HT1080 (cell line): ENCODE measurements at places on chromosomes 1 and 21. TPM values are rescaled to one million over a fixed set of nuclear protein-coding genes. Genes with fewer than 3 reads are reported as not detected.

SLC26A9 gene
- total RNA-seq, result 0.03 and 0.10 TPM in 2 replicates

F5 gene
- total RNA-seq, result not detected in 2 replicates

SAMD11 gene
- 0.37 and 0.50 TPM in 2 replicates for total RNA-seq

CRP gene
- not detected in 2 replicates for total RNA-seq

USP24 gene
- total RNA-seq, result 27.2 and 31.4 TPM in 2 replicates

MAN1C1 gene
- not detected in 2 replicates for total RNA-seq

AMPD1 gene
- not detected in 2 replicates for total RNA-seq

NFYC gene
- total RNA-seq, result 35.8 and 54.1 TPM in 2 replicates

HTR6 gene
- total RNA-seq, result not detected in 2 replicates

TNFAIP8L2 gene
- total RNA-seq, result not detected in 2 replicates

DNA sequence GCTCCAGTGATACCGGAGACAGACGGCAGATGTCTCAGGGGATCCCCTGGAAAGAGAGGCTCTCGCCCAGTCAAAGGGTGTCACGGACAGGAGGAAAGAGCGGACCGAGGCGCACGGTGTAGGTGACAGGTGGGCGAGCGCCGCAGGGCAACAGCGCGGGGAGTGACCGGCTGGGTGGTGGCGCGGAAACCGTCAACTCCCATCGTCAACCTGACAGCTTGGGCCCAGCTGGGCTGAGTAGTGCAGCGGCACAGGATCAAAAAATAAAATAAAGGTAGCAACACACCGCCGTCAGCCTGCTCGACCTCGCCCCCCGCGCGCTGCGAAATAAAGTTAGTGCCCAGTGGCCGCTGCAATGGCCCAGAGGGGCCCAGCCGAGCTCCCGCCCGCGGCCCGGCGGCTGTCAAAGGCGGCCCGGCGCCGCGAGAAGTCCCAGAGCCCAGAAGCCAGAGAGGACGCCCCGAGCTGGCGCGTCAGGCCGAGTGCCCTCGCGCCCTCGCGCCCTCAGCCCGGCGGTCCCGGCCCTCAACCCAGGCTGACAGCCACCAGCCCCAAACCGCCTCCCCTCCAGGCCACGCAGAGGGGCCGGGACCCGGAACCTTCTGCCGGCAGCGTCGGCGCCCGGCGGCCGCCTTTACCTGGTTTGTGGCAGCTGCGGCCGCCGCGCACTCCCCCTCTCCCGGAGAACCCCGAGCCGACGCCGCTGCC lies at the start of gene LYST:
TSS of gene LYST (minus strand) at position 702 of the 708 bp plus-strand sequence. CDS start 36,489 bp downstream, outside the sequence.
- peak; percentile 50 for DNase-seq

GRCh38 chr1:8956461-8957349 lies 11.0 kb downstream of the CA6 start:
- DNase-seq, result no peak

GRCh38 chr1:232238009-232238408 lies 391.9 kb downstream of the SIPA1L2 start:
- DNase-seq, result no peak

DNA sequence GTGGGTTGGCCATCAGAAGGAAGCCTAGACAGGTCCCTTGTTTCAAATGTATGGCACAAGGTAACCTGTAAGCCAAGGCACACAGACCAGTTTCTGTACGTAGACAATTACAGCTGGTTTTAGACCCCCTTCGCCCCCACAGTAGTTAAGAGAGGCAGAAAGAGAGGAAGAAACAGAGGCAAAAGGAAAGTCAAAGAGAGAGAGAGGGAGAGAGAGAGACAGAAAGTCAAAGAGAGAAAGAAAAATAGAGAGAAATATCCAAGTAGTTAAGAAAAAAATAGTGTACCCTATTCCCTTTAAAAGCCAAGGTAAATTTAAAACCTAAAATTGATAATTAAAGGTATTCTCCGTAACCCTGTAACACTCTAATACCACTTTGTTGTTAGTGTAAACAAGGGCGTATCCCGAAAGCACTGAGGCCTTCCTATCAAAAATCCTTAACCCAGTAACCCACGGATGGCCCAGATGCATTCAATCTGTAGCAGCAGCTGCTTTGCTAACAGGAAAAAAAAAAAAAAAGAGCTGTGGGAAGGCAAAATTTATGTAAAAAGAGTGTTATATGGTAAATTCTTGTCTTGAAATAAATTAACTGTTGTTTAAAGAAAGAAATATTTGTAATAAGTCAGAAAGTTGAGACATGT lies 49.4 kb downstream of the ADCY10 start:
- no peak for DNase-seq

- DNase-seq, result no peak
Measured at GRCh38 chr1:156532374-156532773, 31.8 kb upstream of the MEF2D start.

DNA sequence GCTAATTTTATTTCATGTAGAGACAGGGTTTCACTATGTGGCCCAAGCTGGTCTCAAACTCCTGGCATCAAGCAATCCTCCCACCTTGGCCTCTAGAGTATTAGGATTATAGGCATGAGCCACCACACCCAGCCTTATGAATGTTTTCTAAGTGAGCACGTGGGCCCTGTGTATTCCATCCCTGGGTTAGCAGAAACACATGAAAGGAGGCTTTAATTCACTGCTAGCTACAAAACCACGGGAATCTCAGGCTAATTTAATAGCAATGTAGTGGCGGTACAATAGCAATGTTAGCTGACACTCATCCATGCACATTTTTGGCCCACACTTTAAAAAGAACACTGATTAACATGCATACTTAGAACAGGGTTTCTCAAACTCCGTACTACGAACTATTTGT lies 32.0 kb downstream of the VTCN1 start:
- no peak for DNase-seq

- DNase-seq, result peak; percentile 60
Measured at GRCh38 chr1:177849130-177849529, 120.7 kb downstream of the SEC16B start.

GRCh38 chr1:234611225-234611846 lies 1.4 kb upstream of the IRF2BP2 start:
- DNase-seq, result peak; percentile 88

GRCh38 chr21:32728456-32728839 lies 635 bp upstream of the SYNJ1 start:
- DNase-seq, result no peak

- no peak for DNase-seq
Measured at GRCh38 chr1:9018333-9018732, 7.9 kb downstream of the SLC2A7 start.

- no peak for DNase-seq
Measured at GRCh38 chr1:29806646-29807319, 570.5 kb downstream of the PTPRU start.

DNA sequence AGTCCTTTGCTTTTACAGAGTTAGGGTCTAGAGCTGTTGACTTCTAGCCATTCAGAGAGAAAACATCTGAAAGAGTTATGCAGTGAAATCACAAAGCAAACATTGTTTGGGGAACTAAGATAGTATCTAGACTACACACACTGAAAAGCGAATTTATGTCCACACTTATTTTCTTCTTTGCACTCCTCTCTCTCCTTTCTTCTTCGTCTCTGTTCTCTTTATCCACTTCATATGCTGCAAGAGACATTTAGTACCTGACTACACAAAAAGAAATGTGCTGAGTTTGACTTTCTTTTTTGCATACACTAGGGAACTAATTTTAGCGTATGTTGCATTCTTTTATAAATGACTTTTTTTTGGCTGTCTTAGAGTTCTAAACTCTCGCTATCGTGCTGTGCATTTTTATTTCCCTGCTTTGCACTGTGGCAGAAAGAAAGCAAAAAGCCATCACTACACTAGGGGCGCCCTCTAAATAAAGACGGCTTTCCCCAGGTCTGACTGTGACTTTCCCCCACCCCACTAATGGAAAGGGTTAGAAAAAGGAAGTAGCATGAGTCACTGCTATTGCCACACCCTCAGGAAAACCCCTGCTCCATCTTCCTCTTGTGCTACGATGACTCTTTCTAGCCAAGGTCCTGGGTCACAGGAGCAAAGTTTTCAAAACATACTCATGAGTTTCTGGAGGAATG lies 65.7 kb downstream of the MAP3K7CL start:
- DNase-seq, result peak; percentile 97

DNA sequence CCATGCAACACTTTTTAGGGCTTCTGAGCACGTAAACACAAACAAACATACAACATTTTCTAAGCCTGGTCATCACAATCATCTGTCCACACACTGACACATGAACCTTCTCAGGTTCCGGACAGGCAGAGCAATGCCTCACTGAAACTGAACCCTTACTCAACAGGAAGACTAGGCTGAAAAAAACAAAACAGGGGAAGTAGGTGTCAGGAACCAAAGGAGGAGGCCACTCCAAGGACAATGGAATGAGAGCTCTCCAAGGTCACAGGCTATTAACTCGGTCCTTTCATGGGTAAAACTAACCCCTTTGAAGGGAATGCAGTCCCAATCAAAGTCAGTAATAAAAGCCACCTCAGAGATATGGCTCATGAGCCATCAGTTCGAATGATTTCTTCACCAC lies 76.6 kb downstream of the FAM78B start:
- no peak for DNase-seq

- DNase-seq, result peak; percentile 28
Measured at GRCh38 chr1:218347336-218347722, 2.2 kb downstream of the TGFB2 start.

DNA sequence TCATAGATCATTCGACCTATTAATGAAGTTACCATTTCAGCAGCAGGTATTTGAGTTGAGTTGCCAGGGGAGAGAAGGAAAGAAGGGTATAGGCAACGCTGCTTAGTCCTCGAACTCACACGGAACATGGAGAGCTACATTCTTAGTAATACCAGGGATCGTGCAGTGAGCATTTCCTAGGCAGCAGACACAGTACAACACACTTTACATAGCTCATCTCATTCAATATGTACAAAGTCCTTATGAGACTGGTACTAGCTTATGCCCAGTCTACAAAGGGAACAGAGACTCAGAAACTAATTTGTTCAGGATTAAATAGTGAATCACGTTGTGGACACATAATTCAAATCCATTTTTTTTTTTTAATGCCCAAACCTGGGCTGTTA lies 25.6 kb downstream of the IRF2BP2 start:
- no peak for DNase-seq

- DNase-seq, result no peak
Measured at GRCh38 chr1:52204696-52205095, 62.8 kb downstream of the ZFYVE9 start.

GRCh38 chr1:89620664-89621063 lies 12.3 kb upstream of the LRRC8C start:
- no peak for DNase-seq

DNA sequence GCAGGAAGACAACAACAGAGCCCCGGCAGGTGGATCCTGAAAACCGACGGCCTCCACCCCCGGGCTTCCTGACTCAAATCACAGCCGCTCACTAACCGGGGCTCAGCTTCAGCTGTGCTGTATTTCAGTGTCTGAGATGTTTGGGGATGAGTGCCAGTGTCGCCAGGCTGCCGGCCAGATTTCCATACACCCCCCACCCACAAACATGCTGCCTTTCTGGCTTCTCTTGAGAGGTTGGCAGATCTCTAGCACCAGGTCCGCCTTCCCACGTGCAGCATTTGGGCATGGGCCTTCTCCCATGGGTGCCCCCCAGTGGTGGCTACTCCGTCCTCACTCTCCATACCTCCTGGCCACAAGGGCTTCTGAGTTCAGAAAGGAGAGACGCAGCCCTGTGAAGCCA lies 34.8 kb downstream of the KCNAB2 start:
- no peak for DNase-seq

- peak; percentile 4 for DNase-seq
Measured at GRCh38 chr21:31132574-31133242, 94.4 kb upstream of the KRTAP19-8 start.
